ENCODE measurements at places on chromosomes 1 and 21. TPM values are rescaled to one million over a fixed set of nuclear protein-coding genes. Genes with fewer than 3 reads are reported as not detected.

PADI3 gene
- not detected for total RNA-seq

VHLL gene
- total RNA-seq = not detected

RAB42 gene
- total RNA-seq = not detected

NEK2 gene
- 26.7 TPM for total RNA-seq

TINAGL1 gene
- not detected for total RNA-seq
